Renal cortex interstitium (tissue), 15 donors: ENCODE measurements at places on chromosomes 6 and 20.

DNA sequence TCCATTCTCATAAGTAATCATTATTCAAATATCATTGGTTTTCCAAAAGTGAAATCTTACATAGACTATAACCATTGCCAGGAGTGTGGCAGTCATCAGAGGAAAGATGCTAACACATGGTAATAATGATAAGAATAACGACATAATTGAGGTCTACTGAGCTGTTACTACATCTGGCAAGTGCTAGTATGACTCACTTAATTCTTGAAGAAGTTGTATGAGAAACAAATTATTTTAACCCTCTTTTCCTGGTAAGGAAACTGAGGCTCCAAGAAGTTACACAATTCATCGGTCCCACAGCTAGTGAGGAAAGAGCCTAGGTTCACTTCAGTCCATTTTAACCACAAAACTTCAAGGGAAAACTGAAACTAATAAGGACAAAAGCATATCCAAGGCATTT, 335.6 kb upstream of the BTBD3 start:
- no peak for DNase-seq

DNA sequence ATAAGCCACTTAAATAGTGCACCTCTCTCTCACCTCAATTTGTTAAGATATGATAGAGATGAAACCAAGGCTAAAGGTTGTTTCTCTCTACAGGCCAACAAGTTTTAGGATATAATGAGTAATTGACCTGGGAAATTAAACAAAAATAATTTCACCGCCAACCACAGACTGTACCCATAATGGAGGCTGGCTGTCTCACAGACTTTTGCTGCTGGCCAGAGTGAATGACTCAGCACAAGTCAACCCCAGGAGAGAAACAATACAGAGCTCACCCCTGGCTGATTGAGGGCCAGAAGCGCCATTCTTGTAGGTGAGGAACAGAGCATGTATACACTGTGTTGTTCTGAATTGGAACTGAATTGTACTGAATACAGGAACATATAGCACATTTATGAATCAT, 99.9 kb downstream of the CAP2 start:
- no peak for DNase-seq

DNA sequence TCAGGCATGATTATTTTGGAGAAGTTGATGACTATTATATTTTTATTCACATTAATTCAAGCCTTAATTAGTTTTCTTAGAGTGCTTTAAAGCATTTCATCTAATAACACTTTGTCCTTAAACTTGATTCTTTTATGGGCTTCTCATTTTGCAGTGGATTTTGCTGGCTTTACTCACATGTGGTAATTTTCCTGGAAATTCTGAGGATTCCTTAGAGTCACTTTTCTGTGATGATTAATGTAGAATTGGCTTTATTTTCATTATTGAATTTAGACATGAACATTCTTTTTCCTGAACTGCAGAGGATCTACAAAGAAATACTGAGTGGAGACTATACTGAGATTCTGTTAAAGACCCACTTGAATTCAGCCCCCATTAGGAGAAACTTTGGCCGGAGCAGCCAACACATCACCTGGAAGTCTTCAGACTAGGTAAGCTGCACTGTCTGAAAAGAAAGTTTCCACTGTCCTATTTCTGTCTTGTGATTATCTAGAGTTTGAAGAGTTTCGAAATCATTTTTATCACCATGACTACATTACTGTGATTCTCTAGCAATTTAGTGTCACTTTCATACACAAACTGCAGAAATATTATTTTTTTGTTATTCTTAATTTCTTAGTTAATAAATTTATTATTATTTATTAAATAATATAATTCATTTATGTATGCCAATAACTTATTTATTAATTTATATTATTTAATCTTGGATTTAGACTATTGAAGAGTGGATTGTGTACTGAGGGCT, 1.9 kb downstream of the RFPL4B start:
- DNase-seq = no peak

DNA sequence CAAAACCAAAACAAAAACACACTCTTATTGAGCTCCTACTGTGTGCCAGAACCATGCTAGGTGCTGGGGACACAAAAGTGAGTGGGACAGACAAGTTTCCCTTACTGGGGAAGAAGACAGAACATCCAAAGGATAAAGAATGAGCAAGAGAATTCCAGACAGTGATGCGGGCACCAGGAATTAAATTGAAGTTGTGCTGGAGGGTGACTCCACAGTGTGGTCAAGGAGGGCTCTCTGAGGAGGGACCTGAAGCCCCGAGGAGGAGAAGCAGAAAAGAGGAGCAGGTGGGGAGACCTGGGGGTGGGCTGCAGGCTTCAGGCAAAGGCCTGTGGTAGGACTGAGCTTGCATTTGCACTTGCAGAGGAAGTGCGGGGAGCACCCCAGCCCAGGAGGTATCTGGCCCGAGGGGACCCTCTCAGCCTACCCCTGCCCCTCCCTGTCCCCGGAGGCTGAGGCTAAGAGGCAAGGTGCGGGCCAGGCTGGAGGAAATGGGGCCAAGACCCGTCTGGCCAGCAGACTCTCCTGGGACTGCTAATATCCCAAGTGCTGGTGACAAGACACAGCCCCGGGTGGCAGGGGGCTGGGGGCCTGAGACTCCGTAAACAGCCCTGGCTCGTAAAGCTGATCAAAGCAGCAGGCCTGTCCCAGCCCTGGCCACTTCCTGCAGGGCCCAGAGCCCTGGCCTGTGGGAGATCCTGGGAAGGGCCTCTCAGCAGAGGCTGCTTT, 57.1 kb downstream of the SNAI1 start:
- no peak for DNase-seq

DNA sequence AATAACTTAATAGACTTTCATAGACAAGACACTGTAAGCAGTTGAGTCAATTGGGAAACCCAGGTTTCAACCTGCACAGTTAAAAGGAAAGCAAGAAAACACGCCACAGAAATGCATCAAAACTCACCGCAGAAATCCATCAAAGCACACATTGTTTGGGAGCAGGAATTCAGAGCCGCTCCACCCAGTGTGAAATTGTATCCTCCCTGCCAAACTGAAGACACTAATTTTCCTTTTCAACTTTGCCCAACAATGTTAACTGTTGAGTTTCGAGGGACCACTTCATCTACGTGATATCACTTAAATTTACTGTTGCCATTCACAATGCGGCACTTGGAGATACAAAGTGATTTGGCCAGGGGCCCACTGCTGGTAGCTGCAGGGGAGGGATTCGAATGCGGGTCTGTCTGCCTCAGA, 92.7 kb downstream of the DACT2 start:
- DNase-seq = no peak

- peak; percentile 52 for DNase-seq
Observed at GRCh38 chr6:73739096-73739495, 43.1 kb downstream of the CD109 start.

DNA sequence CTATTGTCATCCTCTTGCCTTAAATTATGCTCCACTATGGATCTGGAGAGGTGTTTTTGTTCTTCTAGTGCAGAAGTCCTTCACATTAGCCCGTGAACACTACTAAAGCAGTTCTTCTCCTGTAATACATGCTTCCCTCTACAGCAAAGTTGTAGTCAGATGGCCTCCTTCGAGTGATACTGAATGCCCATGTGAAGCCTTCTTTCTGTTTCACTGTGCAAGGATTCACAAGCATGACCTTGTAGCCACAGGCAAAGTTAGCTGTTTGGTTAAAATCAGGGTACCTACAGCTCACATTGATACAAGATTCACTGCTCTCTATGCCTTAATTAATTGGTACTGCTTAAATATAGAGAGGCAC, 47.6 kb downstream of the ARHGAP18 start:
- DNase-seq = no peak

DNA sequence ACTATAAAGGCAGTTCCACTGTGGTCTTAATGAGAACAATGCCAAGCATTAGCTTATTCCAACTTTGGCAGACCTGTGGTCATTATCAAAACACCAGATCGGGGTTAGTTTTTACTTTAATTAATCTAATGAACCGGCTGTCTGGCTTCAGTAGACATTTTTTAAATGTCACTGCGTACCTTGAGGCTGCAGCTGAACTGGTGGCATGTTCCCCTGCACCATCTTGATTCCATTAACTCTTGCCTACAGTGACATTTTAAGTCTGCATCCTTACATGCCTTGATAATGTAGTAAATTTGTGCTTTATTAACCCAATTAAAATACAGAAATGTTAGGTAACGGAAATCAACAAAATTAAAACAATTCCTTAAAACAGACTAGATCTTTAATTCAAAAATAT, 127.0 kb downstream of the KIF16B start:
- DNase-seq = no peak

DNA sequence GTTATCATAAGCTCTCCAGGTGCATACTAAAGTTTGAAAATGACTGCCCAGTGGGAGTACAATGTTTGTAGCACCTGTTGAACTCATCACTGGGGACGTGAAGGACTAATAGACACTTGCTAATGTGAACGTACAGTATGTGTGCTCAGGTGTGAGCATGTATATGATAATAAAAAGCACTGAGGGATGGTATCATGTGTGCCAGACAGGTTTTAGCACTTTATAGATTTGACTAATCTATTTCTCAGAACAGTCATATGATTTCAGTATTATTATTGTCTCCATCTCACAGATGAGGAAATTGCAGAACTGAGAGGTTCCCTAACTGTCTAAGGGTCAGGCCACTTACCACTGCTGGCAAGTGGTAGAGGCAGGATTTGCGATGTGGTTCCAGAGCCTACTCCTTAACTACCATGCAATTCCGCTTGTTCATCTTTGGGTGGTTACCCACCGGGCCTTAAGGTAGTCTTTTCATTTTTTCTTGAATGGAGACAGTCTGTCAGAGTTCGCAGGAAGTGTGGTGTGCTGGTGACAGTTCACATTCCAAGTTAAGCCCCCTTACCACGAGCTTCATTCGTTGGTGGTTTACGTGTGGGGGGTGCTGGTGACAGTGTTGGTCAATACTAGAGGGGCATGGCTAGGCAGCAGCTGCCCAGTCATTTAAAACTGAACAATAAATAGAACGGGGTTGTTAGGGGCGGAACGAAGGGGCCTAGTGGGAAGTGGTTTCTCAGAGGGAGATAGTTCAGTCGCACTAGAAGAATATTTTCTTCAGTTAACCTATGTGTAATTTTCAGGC, 46.8 kb downstream of the RREB1 start:
- DNase-seq = no peak

- no peak for DNase-seq
Observed at GRCh38 chr20:20002101-20002998, 14.8 kb upstream of the NAA20 start.

DNA sequence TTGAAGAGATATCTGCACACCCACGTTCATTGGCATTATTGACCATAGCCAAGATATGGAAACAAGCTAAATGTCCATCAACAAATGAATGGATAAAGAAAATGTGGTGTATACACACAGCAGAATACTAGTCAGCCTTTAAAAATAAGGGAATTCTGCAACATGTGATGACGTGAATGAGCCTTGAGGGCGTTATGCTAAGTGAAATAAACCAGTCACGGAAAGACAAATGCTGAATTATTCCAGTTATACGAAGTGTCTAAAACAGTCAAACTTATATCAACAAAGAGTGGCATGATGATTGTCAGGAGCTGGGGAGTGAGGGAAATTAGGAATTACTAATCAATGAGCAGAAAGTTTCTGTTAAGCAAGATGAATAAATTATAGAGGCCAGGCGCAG, 8.4 kb upstream of the DEFB121 start:
- no peak for DNase-seq

DNA sequence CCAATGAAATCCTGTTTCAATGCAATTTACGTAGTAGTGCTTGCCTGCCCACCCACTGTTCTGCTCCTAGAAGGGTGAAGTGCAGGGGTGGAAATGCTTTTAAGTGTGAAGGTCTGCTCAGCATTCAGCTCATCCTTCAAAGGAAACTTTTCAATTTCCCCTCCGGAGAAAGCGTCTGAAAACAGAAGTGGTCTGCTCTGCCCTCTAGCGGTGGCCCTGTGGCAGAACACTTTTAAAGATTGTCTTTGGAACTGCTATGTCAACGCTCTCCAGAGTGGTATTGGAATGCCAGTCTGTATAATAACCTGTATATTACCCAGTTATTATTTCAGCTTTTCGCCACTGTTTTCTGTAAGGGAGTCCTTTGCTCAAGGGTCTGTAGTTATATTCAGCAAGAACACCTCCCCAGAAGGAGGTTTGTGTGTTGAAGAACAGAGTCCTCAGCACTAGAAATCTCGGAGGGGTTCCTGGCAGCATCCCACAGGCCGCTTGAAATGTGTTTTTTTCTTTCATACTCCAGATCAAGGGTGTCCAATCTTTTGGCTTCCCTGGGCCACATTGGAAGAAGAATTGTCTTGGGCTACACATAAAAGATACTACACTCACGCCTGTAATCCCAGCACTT, 63.1 kb upstream of the KLHL31 start:
- DNase-seq = peak; percentile 28

DNA sequence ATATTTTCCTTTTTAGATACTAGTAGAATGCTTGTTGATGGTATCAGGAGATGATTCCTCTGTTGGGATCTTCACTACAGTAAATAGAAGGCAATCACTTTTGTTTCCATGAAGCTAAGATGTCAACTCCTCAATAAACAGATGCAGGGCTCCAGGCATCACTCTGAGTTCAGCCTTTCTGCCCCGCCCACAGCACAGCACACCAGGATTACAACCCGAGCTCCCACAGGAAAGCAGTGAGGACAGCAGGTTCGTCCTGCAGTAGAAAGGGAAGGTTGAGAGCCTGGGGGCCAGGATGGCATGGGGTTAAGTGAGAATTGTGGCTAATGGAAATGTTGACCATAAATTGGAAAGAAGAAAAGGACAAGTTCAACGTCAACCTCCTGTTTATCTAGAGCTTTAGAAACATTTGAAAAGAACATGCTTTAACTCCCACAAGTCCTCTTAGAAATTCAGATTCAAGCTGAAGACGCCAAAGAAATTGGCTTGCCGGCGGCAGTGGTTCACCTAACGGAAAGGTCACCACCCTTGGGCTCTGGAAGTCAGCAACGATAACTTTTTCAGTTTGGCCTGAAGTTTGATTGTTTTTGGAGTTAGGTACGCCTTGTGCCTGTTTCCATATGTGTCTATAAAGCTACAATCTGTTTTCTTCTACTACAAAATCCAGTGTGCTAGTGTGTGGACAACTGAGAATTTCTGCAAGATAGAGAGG, 144.4 kb upstream of the PDE10A start:
- DNase-seq = no peak

DNA sequence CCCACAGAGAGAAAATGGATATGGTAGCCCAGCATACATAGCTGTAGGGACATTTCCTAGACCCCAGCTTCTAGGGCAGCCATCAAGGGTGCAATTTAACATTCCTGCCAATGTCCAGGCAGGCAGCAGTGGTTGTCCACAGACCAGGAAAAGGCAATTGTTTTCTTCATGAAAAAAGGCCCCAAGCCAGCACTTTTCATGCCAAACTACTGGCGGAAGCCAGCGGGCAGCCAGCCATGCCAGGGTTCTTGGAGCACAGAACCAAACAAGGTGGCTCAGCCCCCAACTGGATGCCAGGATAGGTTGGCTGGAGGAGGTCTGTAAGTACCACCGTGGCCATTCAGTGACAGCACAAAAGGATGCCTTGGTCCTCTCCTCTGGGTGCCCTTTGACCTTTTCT, 94.6 kb downstream of the BANF2 start:
- DNase-seq = no peak

GRCh38 chr20:50911030-50911429, 20.2 kb downstream of the ADNP start:
- DNase-seq = no peak
